Germinal center (tissue), 1 donor: ENCODE measurements at places on chromosomes 2 and 18.

DNA sequence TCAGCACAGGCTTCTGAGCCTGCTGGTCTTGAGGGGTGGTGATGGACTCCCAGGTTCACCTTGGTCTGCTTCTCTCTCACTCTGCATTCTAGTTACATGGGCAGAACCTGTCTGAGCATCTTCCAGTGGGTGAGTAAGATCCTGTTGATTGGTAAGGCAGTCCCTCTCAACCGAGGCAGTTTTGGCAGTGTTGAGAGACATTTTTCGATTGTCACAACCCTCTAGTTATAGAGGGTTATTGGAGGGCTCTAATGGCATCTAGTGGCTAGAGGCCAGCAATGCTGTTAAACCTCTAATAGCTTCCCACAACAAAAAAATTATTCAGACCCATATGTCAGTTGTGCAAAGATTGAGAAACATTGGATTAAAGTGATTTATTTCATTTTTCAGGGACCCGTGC, 9.3 kb upstream of the MGAT5 start:
- no peak for DNase-seq

DNA sequence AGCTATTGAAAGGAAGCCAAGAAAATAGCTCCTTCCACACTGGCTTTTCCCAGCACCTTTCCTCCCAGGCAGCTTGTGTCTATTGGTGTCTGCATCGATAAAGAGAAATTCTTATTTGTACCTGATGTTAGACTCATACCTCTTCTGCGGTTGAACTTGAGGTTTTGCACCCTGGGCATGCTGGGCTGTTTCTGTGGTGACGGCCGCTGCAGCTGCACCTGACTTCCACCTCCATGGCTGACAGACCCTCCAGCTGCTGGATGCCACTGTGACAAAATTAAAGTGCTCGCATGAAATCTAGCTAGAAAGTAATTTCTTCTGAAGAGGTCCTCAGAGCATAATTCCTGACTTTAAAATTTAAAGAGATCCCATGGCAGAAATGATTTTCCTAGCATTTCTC, 6.6 kb downstream of the FECH start:
- DNase-seq, result no peak

GRCh38 chr2:37843556-37843955, 81.5 kb upstream of the RMDN2 start:
- DNase-seq, result no peak

DNA sequence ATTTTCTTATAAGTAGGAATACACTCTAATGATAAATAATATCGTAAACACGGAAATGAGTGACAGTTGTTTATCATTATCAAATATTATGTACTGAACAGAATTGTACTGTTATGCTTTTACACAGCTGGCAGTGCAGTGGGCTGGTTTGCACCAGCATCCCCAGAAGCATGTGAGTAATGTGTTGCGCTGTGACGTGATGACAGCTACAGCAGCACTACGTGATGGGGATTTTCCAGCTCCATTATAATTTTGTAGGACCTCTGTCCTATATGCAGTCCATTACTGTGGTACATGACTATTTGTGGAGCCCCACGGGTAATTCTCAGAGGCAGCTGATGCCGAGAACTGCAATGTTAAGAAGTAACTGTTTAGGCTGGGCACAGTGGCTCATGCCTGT, 77.3 kb upstream of the ATG16L1 start:
- DNase-seq, result no peak

GRCh38 chr2:61876400-61876799, 12.1 kb downstream of the CCT4 start:
- DNase-seq, result no peak

GRCh38 chr2:216195565-216196029, 86.4 kb downstream of the XRCC5 start:
- DNase-seq, result no peak

GRCh38 chr2:239245872-239246721, 154.7 kb downstream of the HDAC4 start:
- no peak for DNase-seq

DNA sequence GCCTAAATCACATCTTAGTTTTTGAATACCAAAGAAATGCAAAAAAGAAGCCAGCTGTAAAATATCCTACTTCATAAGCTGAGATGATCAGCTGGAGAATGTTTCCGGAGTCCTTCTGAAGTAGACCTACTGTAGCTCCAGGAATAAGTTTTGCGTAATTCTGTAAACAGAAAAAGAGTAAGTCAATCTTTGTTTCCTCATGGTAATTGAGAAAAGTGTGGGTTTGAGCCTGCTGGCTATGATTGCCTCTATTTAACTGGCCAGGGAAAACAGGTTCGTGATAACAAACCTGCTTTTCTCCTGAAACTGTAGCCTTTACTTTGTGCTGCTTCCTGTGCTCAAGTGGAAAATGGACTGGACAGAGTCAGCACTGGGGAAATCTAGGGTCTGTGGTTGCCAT, 58.2 kb downstream of the ITGB6 start:
- DNase-seq, result no peak

- DNase-seq, result no peak
Observed at GRCh38 chr2:3610881-3611505, 16.1 kb downstream of the COLEC11 start.

DNA sequence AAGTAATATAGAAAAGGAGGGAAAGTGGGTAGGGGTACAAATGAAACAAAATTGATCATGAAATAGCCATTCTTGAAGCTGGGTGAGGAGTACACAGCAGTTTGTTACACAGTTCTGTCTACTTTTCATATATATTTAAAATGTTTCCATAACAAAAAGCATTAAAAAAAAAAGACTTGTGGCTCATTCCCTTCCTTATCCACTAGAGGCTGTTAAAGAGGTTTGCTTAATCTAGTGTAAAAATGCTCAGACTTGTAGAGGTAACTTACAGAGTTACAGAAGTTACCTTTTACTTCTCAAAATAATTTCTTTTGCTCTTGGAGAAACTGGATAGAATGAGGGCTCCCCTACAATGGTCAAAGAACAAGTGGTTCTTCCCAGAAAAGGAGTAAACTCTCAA, 8.1 kb upstream of the WIPF1 start:
- DNase-seq, result no peak

DNA sequence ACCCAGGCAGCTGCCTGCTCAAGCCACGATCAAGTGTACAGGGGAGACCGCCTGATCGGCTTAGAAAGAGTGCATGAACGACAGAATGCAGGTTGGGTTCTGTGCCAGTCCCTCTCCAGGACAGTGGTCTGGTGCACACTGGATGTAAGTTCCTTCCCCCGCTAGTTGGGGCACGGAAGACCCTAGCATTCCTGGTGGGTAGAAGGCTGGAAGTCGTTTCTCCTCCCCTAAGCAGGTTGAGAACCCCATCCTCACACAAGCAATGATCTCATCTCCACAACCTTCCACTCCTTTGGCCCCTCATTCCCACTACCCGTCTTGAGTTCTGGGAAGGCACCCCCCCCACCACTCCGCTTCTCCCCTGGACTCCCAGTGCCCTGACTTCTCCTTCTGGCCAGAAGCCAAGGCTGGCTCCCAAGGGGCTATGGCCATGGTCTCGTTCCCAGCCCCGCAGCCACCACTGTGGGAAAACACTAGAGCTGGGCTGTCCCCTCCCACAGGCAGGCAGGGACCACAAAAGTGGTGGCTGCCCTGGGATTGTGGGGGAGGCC, 1.4 kb upstream of the ANKRD39 start:
- no peak for DNase-seq

DNA sequence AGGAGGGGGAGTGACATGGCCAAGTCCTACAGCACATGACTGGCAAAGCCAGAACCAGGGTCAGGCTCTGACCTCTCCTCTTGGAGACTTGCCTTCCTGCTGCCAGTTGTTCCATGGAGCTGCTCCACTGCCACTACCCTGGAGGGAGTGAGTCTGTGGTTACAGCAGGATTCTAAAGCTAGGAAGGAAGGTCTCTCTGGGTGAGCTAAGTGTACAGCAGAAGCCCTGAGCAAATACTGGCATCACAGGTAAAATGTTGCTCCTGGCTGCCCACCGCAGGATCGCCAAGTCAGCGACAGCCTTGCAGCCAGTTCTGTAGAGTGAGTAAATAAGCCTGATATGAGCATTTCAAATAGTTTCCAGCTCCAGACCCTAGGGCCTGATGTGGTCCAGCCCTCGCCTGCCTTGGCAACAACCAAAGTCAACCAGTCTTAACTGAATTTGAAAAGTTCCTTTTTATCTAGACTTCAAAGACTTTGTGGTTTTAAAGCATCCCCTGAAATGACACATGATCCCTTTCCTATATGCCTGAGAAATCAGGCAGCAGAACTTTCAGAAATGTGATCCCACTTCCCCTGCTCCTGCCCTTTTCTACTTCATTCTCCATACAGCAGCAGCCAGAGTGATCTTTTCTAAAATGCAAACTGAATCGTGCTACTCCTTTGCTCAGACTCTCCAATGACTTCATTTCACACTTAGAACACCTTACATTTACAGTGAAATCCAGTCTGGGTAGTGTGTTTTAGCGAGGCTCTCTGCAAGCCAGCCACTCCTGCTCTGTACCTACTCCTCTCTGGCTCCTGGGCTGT, 114.3 kb downstream of the MGAT5 start:
- no peak for DNase-seq

DNA sequence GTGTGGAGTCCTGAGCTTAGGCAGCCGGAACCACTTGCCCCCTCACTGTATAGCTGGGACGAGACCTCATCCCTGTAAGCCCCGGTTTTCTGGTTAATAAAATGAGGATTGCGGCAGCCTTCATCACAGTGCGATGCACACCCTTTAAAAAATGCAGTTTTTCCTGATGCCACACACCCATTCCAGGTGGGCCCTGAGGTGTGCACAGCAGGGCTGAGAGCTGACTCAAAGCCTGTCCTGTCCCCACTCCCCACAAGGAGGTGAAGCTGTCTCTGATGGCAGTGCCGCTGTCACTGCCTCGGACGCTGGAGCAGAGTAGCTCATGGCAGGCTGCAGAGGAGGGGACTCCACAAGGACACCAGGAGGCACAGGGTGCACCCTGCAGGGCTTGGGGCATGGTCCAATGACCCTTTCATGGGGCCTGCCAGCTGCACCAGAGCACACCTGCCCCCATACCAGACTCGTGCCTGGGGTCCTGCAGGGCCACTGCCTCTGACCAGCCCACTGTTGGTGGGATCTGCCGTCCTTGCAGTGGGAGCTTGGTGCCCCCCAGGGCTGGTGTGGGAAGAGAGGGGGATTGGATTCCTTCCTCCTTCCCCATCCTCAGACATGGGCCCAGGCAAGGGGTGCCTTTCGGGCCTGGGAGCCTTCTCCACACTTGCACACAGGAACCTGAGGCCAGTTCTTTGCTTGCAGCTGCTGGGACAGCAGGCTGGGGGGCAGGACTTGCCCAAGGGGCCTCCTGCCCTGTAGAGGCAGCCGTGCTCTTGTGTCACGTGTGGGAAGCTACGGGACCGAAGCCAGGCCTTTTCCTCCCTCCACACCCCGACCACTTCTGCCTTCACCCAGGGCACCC, 22.8 kb downstream of the GPC1 start:
- DNase-seq, result no peak

GRCh38 chr2:85266146-85267041, 61.4 kb downstream of the TGOLN2 start:
- peak; percentile 67 for DNase-seq

DNA sequence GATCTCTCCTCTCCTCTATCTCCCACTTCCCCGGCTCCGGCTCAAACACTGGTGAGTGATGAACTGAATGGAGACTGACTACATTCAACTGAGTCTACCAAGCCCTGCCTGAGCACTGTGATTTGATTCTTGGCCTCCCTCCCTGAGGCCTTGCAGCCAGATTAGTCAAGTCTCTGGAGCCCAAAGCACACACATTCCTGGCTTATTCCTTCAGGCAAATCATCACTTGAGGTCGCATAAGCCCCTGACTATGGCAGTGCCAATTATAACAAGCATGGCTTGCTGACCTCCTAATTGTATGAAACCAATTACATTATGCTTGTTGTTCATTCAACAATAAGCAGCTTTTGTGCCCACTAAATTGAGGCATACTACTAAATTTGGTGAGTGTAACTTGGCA, 34.6 kb downstream of the EFEMP1 start:
- no peak for DNase-seq

DNA sequence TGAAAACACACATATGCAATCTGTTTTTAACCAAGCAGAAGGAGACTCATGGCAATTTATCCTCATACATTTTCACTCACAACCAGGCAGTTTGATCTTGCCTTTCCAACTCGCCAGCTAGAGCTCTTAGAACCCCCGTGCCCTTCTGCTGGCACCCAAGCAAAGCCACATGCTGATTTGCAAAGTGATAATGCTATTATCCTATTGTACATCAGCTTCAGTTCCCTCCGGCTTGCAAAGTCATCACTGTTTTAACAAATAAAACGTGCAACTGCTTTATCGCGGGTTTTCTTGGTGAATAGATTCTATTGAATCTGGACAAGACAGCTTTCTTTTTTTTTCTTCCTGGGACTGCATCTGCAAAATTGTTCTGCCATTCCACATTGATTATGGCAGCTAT, 314.6 kb downstream of the LNPK start:
- no peak for DNase-seq

DNA sequence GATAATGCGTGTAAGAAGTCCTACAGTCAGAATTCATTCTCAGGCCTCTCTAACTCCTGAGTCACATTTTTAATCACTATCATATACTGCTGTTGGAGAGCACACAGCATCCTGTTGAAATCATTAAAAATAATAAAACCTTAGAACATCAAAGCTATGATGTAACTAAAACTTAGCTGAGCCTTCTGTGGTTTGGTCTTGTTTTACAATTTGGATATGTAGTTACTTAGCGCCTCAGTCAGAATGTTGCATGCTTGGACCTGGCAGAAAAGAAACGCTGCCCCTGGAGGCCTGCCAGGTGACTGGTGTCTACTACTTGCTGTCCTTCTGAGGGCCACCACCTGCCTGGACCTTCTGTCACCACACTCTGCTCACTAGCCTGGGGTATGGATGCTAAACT, 261.1 kb upstream of the RASGRP3 start:
- DNase-seq, result no peak

GRCh38 chr2:96726131-96726530, 13.7 kb downstream of the LMAN2L start:
- DNase-seq, result no peak

- DNase-seq, result no peak
Observed at GRCh38 chr2:19899985-19900930, 1.5 kb downstream of the TTC32 start.

- DNase-seq, result no peak
Observed at GRCh38 chr2:239271882-239272281, 128.9 kb downstream of the HDAC4 start.

- no peak for DNase-seq
Observed at GRCh38 chr2:16332681-16333557, 332.7 kb downstream of the CYRIA start.

DNA sequence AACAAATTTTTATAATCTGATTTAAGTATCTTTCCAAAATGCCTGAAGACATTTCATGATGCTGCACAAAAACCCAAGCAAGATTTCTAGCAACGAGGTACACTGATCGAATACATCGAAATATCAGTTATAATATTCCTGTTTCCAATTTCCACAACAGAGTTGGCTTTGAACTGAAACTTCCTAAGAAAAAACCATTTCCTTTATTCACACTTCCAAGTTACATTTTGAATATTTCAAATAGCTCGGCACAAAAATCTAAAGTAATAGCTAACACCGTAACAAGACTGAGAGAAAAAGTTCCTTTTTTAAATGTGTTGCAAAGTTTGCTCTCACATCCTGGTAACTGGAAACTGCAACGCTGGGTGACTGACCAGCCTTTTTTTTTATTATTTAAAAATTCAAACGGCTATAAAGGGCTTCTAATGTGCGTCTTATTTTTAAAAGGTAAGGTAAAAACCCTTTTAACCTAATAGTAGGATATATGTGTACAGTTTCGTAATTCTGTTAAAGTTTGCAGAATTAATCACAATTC, 1.7 kb downstream of the HNRNPLL start:
- DNase-seq, result no peak

GRCh38 chr2:111029181-111029927, 91.4 kb upstream of the BCL2L11 start:
- DNase-seq, result no peak
